Left lung (tissue), 14 donors: ENCODE measurements at places on chromosomes 1 and 21. TPM values are rescaled to one million over a fixed set of nuclear protein-coding genes. Genes with fewer than 3 reads are reported as not detected.

LCA5L gene
- 2.0 TPM for total RNA-seq

IGFN1 gene
- 0.97 TPM for total RNA-seq

GABRD gene
- 0.31 TPM for total RNA-seq

FAM89A gene
- total RNA-seq, result 18.8 TPM

MATN1 gene
- total RNA-seq, result 0.08 TPM

CRP gene
- total RNA-seq, result not detected

FRRS1 gene
- 12.3 TPM for total RNA-seq

PGLYRP3 gene
- total RNA-seq, result not detected

HPCAL4 gene
- 1.9 TPM for total RNA-seq

ERO1B gene
- 5.8 TPM for total RNA-seq

CACHD1 gene
- 11.3 TPM for total RNA-seq

SAMD13 gene
- 0.84 TPM for total RNA-seq

CR2 gene
- total RNA-seq, result 0.29 TPM

CELA3A gene
- total RNA-seq, result not detected
